ENCODE measurements at places on chromosomes 7 and 10. TPM values are rescaled to one million over a fixed set of nuclear protein-coding genes. Genes with fewer than 3 reads are reported as not detected.
A peak's percentile ranks its signal among the peaks of the same experiment; 100 is the strongest.

DNA sequence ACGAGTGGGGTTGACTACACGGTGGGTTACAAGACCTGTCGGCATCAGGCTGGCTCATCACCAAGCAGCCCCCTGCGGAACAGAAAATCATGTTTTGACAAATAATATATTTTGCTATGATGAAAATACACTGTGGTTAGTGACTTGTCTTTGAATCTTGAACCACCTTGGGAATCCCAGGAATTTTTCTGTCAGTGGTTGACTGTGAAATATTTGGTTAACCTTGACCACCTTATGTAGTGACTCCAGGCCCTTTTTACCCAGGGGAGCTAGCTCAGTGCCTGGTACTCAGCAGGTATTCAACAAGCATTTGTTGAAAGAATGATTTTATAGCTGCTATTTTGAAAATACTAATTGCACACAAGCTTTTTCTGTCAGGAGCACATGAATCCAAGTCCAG lies 406.0 kb downstream of the PHF14 start:
- H3K27me3 ChIP-seq, result no peaks in the 10 kb centered on the region
- H3K36me3 ChIP-seq, result no peaks in the 10 kb centered on the region
- H3K4me1 ChIP-seq, result no peaks in the 10 kb centered on the region
- no peak for DNase-seq
- H3K27ac ChIP-seq, result no peak overlapping the region
- no peak overlapping the region for H3K4me3 ChIP-seq

RNF133 gene
- not detected for total RNA-seq

DNA sequence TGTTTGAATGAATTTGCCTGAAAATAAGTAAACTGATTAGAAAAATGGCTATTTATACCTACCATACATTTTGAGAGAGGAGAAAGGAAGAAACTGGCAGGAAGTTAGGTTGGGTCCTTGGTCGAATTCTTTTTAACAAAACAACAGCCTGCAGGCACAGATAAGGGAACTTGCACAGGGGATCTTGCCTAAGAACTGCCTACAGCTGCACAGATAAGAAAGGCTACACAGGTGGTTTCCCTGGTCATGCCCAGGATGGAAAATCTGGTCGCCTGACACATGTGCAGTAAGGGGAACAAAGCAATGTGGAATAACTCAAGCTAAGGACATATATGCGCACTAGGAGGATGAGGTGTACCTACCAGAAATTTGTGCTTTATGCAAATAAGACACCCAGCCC lies 732.1 kb upstream of the POT1 start:
- H3K27ac ChIP-seq, result no peak overlapping the region
- no peak overlapping the region for H3K4me3 ChIP-seq
- no peaks in the 10 kb centered on the region for H3K27me3 ChIP-seq
- H3K4me1 ChIP-seq, result no peaks in the 10 kb centered on the region
- DNase-seq, result no peak

DNA sequence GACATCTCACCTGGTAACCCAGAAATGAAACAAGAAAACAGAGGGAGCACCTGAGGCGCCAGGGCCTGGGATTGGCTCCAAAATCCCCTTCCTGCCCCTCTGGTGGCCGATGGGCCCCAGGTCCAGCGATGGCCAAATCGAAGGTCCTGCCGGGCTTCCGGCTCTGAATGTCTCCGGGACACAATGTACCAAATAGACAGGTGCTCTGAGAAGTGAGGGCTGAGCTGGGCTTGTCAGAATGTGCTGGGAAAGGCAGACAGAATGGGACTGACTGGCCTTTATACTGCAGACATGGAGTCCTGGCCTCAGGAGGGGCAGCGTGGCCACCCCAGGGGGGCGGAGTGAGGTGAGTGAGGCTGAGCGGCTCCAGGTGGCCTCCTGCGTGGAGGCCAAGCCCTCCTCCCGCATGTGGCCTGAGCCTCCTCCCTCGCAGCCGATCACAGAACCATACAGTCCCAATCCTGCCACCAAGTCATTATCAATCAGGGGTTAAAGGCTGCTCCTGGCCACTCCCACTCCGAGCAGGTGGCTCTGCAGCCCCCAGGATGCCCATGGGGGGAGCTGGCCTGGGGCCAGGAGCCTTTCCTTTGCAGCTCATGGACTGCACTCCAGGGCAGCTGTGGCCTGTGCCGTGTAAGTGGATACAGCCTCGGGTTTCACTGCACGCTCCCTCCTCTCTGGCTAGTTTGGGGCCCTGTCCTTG lies 185.5 kb downstream of the ADARB2 start:
- no peak overlapping the region for H3K4me3 ChIP-seq
- H3K4me1 ChIP-seq, result no peaks in the 10 kb centered on the region
- H3K27me3 ChIP-seq, result no peaks in the 10 kb centered on the region
- no peaks in the 10 kb centered on the region for H3K36me3 ChIP-seq
- H3K27ac ChIP-seq, result no peak overlapping the region

PAX4 gene
- not detected for total RNA-seq

- peaks cover 29% of the 10 kb centered on the region for H3K4me1 ChIP-seq
- H3K4me3 ChIP-seq, result no peak overlapping the region
- no peaks in the 10 kb centered on the region for H3K36me3 ChIP-seq
- H3K27ac ChIP-seq, result peak overlapping the region; percentile 29
- no peaks in the 10 kb centered on the region for H3K27me3 ChIP-seq
These were observed 153.2 kb upstream of the LYZL2 start for GRCh38 chr10:30782537-30783461.

DNA sequence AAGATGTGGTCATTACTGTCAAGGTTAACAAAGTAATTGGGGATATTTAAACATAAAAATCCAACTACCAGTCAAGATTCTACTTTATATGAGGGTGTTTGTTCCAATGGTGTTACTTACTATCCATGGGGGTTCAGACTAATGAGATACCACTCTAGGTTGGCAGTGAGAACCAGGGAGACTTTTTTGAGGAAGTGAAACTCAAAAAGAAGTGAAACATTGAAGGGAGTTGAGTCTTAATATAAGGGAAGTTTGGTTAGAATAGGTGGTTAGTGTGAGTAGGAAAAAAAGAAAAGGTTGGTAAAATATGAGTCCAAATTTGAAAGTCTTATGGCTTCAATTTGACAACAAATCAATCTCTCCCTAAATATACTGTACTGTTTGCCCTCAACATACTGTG lies 123.6 kb upstream of the ANK3 start:
- no peaks in the 10 kb centered on the region for H3K36me3 ChIP-seq
- DNase-seq, result no peak
- no peak overlapping the region for H3K4me3 ChIP-seq
- no peaks in the 10 kb centered on the region for H3K4me1 ChIP-seq
- no peak overlapping the region for H3K27ac ChIP-seq

GRCh38 chr7:29292886-29293658 lies 98.5 kb downstream of the CHN2 start:
- no peaks in the 10 kb centered on the region for H3K36me3 ChIP-seq
- H3K4me3 ChIP-seq, result no peak overlapping the region
- no peak for DNase-seq
- no peak overlapping the region for H3K27ac ChIP-seq

- no peaks in the 10 kb centered on the region for H3K36me3 ChIP-seq
- no peak overlapping the region for H3K27ac ChIP-seq
- no peaks in the 10 kb centered on the region for H3K4me1 ChIP-seq
- no peak for DNase-seq
These were observed 143.2 kb downstream of the USP6NL start for GRCh38 chr10:11468126-11468742.

DNA sequence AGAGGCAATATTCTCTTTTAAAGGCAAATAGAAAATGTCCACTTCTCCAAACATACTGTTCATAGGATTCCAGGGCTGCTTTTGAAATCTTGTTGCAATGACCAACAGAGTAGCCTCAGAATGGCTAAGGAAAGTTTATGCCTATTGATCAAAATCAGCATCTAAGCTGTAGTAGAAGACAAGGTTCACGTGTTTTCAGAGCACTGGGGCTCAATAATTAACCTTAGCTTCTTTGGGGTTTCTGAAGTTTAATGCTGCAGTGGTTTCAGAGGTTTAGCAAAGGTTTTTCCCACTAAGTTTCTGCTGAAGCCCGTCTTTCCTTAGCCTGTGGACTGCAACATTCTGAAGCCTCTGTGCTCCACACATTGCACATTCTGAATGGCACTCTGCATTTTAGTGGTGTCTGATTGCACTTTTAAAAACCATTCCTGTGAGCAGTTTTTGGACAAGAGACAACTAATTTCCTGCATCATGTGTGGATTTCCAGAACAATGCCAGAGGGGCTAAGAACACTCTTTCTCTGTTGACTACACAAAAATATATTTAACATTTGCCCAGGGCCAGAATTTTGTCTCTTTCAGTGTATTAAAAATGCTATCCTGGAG lies 342.5 kb downstream of the PTEN start:
- no peak for DNase-seq
- no peak overlapping the region for H3K4me3 ChIP-seq
- H3K36me3 ChIP-seq, result no peaks in the 10 kb centered on the region
- H3K27ac ChIP-seq, result no peak overlapping the region

DNA sequence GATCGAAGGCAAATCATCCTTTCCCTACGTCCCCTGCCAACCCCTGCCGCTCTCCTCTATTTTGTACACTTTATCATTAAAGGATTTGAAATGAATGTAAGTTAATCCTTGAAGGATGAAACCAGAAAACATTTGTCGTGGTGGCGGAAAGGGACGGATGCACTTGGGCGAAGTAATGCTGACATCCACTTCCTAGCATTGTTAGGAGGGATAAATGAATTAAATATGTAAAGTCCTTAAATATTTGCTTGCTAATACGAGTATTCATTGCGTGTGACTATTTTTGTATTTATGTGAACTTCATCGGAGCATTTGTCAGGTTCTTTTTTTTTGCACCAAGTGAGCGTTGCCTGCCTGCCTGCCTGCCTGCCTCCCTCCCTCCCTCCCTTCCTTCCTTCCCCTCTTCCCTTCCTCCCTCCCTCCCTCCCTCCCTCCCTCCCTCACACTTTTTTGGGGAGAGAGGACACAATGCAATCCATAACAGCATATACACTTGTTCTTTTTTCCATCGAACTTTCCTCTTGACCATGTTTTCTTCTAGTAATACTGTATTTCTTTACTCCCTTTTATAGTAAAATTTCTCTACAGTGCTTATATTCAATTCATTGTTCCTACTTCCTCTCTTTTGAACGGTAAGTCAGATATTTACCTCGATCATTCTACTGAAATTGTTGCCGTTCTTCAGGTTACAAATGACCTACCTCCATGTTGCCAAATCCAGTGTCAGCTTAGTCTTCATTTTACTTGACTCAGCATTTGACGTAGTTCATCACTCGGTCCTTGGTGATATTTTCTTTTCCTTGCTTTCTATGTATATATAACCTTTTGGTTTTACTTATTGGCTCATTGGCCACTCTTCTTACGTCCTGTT lies 831 bp downstream of the CCDC7 start:
- peak; percentile 72 for DNase-seq
- H3K27me3 ChIP-seq, result no peaks in the 10 kb centered on the region
- peak overlapping the region; percentile 80 for H3K4me3 ChIP-seq

ANKRD61 gene
- total RNA-seq, result not detected

DNA sequence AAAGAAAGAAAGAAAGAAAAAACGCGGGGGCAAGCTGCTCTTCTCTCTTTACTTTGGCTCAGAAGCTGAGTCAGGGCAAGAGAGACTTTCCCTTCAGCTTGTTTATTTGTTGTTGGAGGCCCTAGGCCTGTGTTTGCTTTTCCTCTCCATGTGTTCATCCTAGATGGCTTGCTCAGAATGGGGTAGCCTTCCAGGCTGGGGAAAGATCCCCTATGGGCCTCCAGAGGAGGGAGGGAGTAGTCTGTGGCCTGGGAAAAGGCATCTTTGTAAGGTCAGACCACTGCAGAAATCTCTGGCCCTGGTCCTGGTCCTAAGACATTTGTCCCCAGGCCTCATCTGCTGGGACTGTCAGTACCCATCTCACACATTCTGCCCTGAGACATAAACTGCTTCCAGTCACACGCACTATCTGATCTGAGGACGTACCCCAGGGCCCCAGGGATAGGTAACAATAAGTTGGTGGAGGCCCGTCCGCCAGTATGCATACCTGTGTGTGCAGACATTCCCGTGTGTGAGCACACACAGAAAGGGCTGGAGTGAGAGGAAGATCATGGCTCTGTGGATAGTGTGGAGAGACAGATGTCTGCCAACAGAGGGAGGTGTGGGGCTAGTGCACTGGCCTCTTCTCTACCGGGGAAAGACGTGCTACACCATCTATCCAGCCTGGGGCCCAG lies 4.9 kb upstream of the SCD start:
- H3K27me3 ChIP-seq, result no peaks in the 10 kb centered on the region
- DNase-seq, result peak; percentile 76
- H3K27ac ChIP-seq, result no peak overlapping the region
- H3K4me3 ChIP-seq, result no peak overlapping the region
- H3K36me3 ChIP-seq, result no peaks in the 10 kb centered on the region

GRCh38 chr10:104456802-104457542 lies 103.3 kb downstream of the CFAP58 start:
- no peak overlapping the region for H3K27ac ChIP-seq
- no peaks in the 10 kb centered on the region for H3K4me1 ChIP-seq
- H3K36me3 ChIP-seq, result no peaks in the 10 kb centered on the region
- no peak overlapping the region for H3K4me3 ChIP-seq

GRCh38 chr7:89887489-89887888 lies 266.8 kb upstream of the STEAP1 start:
- H3K4me3 ChIP-seq, result no peak overlapping the region
- H3K27me3 ChIP-seq, result no peaks in the 10 kb centered on the region
- no peak overlapping the region for H3K27ac ChIP-seq
- DNase-seq, result peak; percentile 16

GRCh38 chr7:148615085-148615730 lies 24.6 kb downstream of the C7orf33 start:
- no peak overlapping the region for H3K4me3 ChIP-seq
- no peaks in the 10 kb centered on the region for H3K36me3 ChIP-seq
- no peak for DNase-seq
- H3K27ac ChIP-seq, result no peak overlapping the region

GPER1 gene
- total RNA-seq, result 3.4 TPM

ATRNL1 gene
- not detected for total RNA-seq

TMEM243 gene
- total RNA-seq, result 61.7 TPM

DNA sequence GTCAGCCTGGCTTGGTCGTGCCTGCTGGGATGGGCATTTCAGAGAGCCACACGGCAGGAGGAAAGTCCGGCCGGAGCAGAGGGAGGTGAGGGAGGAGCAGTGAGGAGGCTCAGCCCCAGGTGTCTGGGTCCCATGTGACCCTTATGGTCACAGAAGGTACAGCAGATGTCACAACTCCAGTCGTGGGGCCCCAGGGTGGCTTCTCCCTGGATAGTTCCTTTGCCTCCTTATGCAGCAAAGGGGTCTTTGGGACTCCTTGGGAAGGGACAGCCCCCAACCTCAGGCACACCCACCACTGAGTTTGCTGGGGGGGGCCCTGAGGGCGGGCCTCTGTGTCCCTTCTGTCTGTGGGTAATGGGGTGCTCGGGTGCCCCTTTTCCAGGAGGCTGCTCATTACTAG lies 19.6 kb upstream of the PRKAG2 start:
- H3K4me1 ChIP-seq, result no peaks in the 10 kb centered on the region
- peaks cover 39% of the 10 kb centered on the region for H3K27me3 ChIP-seq
- no peak overlapping the region for H3K27ac ChIP-seq
- no peak overlapping the region for H3K4me3 ChIP-seq
- no peaks in the 10 kb centered on the region for H3K36me3 ChIP-seq

DNA sequence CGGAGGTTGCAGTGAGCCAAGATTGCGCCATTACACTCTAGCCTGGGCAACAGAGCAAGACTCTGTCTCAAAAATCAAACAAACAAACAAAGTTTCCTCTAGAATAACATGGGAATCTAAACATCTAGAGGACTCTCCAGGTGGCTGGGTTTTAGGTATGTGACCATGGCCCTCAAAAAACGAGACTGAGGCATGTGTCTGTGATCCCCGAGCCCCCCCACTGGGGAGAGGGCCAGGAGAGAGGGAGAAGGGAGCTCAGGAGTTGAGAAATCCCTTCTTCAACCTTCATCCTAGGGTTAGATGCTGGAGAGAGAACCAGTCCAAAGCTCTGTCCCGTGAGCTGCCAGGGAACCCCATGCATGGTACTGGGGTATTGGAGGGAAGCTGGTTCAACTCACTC lies 188.0 kb upstream of the LYZL2 start:
- no peak overlapping the region for H3K4me3 ChIP-seq
- peaks cover 59% of the 10 kb centered on the region for H3K4me1 ChIP-seq
- no peak for DNase-seq
- no peaks in the 10 kb centered on the region for H3K36me3 ChIP-seq

MKX gene
- total RNA-seq, result 44.1 TPM
